ENCODE measurements at places on chromosomes 3 and 15. TPM values are rescaled to one million over a fixed set of nuclear protein-coding genes. Genes with fewer than 3 reads are reported as not detected.

The ZDHHC23 gene
- 1.4 TPM for polyA plus RNA-seq

The DPPA2 gene
- polyA plus RNA-seq: not detected

The SLC22A13 gene
- 0.23 TPM for polyA plus RNA-seq

The GOLGA8K gene
- polyA plus RNA-seq: 0.80 TPM

DNA sequence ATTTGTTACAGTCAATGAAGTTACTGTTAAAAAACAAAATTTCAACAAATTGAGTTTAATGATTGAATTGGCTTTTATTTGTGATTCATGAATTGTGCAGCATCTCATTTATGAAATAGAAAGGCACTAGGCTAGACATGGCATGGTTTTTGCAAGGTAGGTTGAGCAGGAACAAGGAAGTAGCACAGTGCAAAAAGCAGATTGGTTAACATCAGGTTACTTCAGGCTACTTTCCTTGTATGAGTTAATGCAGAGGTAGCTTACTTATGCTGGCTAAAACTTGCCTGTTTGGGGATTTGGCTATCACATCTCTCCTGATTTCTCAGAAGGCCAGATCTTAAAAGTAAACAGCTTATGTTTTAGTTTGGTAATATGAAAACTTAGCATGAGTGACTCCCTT, 23.0 kb upstream of the SV2B start:
- no peak for DNase-seq

GRCh38 chr15:45704329-45705249, 69.8 kb downstream of the SQOR start:
- DNase-seq: no peak

DNA sequence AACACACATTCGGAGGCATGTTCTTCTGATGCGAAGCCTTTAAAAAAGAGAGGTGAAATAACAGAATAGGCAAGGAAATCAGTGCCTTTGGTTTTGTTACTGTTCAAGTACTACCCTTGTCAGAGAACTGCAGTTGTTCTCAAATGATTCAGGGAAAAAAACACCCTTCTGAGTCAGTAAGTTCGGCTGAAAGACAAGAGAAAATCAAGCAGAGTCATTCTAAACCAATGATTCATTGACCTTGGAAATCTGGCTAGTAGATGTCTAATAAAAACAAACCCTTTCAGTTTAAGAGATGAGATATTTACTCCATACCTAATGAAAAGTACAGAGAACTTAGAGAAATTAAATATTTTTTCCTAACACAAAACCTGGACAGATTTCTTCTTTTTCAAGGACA, 72.7 kb upstream of the ABI3BP start:
- no peak for DNase-seq

- no peak for DNase-seq
These were observed 24.8 kb upstream of the MBNL1 start for GRCh38 chr3:152243721-152244516.

- DNase-seq: peak; percentile 76
These were observed 1.3 kb downstream of the SLC6A6 start for GRCh38 chr3:14403619-14404155.

- no peak for DNase-seq
These were observed 52.6 kb upstream of the ABHD10 start for GRCh38 chr3:111926266-111926676.

- no peak for DNase-seq
These were observed 50.0 kb upstream of the SYNPR start for GRCh38 chr3:63228087-63228486.

- no peak for DNase-seq
These were observed 94.2 kb upstream of the THRB start for GRCh38 chr3:24588629-24589512.

DNA sequence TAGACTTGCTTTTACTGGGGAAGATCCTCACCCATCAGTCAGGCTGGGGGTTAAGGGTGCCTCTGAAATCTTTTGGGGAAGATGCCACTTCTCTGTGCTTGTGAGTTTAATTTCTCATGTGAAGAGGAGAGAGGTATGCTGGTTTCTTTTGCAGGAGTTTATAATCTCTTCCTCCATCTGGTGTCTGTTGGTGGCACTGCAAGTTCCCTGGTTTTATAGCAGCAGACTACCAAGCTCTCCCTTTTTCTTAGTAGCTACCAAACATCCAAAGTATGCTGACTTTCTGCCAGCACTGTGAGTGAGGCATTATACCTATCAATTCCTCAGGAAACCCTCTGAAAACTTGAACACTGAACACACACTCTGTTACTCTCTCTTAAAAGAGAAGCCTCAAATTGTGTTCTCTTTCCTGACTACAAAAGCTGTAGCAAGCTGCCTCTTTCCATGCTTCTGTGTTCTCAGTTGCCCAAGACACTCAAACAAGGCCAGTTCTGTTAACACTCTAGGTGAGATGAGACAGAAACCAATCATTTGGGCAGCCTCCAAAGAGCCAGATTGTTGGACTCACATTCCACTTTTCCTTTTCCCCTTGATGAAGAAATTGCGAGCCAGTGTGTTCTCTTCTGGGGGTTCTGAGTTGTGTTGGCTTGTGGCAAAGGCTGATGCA, 299.5 kb downstream of the GAP43 start:
- no peak for DNase-seq

DNA sequence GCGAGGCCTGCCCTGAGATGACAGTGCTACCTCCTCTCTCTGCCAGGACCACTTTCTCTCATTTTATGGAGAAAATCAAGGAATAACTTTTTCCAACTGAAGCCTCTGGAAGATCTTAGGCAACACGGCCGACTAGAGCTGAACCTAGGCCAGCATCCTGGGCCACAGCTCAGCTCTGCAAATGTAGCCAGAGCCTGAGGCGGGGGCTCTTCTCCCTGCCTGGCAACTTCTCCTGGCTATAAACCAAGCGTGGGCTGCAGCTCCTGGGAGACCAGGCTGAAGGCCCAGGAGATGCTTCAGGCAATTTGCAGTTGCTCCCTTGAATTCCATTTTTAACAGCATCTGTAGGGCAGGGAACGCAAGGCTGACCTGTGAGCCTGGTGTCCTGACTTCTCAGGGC, 74.9 kb downstream of the CEMIP start:
- peak; percentile 38 for DNase-seq

- no peak for DNase-seq
These were observed 23.6 kb upstream of the LRRC34 start for GRCh38 chr3:169836078-169836941.

DNA sequence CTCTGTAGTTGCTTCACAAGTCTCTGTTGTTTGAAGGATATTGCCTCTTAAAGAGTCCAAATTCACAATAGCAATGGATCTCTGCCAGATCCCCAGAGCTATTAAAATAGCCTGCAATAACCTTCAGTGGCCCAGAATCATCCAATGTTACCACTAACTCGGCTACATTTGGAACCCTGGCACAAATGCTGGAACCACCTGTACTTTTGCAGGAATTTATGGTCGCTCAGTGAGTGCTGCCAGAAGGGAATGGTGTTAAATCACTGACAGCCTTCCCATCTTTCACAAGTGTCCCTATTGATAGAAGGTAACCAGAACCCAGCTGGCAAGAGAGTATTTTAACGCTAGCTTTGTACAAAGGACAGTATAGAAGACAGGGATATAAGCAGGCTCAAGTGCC, 298.8 kb upstream of the PLSCR5 start:
- no peak for DNase-seq

DNA sequence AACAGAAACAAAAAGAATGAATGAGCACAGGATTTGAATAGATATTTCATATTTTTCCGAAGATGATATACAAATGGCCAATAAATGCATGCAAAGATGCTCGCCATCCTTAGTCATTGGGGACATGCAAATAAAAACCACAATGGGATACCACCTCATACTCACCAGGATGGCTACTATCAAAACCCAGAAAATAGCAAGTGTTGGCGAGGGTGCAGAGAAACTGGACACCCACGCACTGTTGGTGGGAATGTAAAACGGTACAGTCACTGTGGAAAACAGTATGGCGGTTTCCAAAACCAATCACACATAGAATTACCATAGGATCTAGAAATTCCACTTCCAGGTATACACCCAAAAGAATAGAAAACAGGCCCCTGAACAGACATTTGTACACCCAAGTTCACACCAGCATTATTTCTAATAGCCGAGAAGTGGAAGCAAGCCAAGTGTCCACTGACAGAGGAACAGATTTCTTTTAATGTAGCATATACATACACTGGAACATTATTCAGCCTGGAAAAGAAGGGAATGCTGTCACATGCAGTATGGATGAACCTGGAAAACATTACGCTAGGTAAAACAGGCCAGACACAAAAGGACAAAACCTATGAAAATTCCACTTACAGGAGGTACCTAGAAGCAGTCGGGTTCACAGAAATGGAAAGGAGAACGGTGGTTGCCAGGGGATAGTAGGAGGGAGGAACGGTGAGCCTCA, 3.6 kb downstream of the RNF168 start:
- peak; percentile 11 for DNase-seq

DNA sequence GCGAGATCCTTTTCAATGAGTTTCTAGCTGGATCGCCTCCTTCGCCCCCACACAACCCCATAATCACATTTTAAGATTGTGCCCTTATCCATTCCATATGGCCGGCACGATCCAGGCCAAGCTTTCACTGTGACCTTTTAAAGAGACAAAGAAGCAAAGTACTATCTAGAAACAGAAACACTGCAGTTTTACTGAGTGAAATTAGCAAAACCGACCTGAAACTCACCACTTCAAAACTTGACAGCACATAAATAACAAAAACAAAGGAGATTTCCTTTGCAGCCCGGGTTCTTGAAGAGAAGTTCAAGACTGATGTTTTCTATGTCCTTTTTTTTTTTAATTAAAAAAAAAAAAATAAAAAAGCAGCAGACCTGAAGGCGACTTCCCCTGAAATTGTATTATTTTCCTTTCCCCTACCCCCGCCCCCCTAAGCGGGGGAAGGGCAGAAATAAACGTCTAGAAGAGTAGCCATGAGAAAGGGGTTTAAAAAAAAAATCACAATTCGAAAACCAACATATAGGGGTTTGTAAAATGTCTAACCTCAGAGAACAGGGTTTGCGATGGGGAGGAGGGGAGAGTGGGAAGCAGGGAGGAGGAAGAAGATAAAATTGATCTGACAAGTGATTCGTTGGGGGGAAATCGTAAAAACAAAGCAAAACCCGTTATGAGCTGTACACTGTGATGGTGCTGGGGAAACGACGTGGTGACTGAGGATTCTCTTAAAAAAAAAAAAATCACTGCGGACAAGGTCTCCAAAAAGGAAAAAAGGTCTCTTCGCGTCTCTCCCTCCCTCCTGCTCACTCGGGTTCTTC, 1.5 kb downstream of the SATB1 start:
- DNase-seq: peak; percentile 62

- no peak for DNase-seq
These were observed 296.1 kb downstream of the LRTM1 start for GRCh38 chr3:54631516-54632325.

DNA sequence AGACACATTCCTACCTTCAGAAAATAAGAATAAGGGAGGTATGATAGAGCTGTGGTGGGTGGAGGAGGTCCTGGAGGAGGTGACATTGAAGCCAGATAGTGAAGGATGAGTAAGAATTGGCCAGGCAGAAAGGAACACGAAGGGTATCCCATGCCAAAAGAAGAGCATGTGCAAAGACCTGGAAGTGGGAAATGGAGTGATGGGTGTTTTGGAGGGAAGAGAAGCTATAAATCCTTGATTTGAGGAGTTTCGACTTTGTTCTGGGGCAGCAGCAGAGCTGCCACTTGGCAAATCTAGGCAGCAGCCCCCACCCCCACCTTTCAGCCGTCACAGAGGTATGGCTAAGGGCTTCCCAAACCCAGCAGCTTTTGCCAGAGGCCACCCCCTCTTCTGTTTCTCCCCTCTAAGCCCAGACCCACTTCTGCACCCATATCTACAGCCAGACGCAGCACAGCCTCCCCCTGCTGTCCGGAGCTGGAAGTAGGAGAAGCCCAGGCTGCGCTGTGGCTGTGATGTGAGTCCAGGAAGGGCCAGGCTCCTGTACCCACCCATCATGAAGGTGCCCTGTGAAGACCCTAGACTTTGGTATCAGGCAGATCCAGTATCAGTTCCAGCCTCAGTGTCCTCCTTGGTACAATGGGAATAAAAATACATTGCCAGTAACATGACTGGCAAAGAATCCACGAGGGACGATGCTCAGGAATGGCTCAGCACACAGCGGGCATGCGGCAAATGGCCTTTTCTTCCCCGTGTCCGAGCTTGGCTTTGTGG, 188.7 kb upstream of the LINGO1 start:
- DNase-seq: peak; percentile 73

DNA sequence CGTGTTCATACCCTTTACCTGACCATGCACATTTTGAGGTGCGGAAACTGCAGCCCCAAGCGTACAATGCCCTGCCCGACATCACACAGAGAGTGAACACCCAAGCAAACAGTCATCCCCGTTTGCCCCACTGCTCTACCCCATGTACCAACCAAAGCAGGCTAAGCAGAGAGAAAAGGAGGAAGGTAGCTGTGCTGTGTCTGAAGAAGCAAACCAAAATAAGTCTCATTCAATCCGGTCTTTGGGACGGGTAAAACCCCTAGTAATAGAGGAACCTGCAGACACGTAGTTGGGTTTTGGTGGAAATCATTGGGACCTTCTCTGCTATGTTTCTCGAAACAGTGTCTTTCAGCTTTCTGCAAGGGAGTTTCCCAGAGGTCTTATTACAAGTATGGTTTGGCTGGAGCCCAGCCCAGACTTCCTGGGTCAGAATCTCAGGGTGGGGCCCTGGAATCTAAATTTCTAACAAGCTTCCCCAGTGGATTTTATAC, 164.6 kb upstream of the HES1 start:
- peak; percentile 54 for DNase-seq

DNA sequence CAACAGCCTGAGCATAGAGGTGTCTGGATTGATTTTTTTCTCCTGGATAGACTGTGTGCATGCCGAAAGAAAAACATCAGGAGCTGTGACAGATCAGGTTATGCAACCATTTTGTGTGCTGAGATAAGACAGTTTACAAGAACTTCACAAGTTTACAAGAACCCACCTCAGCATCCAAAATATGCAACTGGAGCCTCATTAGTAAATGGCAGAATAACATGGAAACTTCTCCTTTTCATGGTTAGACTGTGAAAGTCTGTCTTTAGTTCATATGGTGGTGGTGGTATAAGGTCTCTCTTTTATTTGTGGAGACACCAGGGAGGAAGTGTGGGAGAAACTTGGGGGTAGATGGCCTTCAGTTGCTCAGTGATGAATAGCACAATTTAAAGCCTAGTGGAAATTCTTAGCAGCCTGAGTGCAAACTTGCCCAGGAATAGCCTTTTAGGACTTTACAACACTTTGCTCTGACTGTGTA, 3.7 kb upstream of the ZNF609 start:
- DNase-seq: no peak

DNA sequence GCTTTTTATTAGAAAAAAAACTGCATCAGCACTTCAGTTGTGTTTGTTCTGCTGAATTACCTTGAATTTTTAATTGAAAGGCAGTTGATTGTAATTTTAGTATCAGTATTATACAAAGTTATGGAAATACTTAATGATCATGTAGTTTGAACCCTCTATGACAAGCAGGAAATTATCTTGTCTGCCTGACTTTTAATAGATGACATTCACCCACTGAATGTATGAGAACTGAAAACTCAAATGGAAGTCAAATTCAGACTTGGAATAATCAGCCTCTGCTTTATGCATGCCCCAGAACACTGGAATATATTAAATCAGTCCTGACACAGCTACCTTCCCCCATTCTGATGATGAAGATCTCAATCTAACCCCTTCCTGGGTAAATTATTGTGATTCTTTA, 73.5 kb downstream of the SLC49A4 start:
- DNase-seq: no peak
